GF-D8 (cell line): ENCODE measurements at places on chromosomes 7 and 10.

- no peak for DNase-seq
These were observed 20.6 kb upstream of the SDK1 start for GRCh38 chr7:3280445-3280844.

GRCh38 chr10:18505456-18506118, 145.8 kb downstream of the NSUN6 start:
- no peak for DNase-seq

DNA sequence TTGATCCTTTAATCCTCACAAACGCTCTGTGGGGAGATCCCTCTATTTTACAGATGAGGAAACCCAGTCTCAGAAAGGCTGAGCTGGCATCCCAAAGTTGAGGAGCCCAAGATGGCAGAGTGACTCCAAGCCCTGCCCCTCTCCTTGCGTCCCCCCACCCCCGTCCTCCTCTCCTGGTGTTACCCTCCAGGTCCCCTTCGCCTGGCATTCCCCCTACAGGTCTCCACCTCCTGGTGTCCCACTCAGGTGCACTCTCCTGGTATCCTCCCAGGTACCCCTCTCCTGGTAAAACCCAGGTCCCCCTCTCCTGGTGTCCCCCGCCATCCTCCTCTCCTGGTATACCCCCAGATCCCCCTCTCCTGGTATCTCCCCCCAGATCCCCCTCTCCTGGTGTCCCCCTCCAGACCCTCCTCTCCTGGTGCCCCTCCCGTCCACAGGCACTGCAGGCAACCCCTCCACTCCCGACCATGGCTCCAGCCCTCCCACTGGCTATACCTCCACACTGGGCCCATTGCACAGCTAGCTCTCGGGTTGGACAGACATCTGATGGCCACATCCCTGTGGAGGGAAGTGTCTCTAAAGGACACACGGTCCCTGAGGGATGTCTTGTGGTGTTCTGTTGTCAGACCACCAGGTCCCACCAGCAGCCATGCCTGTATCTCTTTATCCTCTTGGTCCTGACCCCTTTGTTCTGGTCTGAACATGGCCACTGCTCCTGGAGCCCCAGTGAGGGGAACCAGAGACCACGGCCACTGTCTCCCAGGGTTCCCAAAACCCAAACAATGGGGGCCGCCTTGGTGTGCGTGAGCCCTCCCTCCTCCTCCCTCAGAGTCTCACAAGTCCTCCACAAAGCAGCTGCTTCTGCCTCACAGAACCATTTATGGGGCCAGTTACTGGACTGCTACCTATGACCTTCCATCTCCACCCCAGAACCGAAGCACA, 37.2 kb downstream of the CALML3 start:
- DNase-seq: no peak

GRCh38 chr7:128164061-128164954, 76.8 kb upstream of the LEP start:
- DNase-seq: no peak

GRCh38 chr10:118968482-118968881, 61.0 kb upstream of the NANOS1 start:
- no peak for DNase-seq

- no peak for DNase-seq
These were observed 156.5 kb downstream of the PRKCQ start for GRCh38 chr10:6423413-6424170.

DNA sequence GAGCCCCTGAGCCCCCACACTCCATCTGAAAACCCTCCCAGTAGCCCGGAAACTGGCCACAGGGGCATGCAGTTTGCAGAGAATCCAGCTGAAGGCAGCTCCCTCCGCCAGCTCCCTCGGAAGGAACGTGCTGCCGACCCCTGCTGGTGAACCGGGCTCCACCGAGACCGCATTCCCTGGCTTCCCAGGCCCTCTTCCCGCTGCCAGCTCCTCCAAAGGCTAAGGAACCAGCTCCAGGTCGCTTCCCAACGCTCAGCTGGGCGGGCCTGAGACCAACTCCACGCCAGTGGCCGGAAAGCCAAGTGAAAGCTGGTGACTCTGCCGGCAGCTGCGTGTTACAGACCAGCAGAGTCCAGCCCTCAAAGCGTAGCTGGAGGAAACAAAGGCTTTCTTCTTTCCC, 35.8 kb downstream of the GPER1 start:
- no peak for DNase-seq

DNA sequence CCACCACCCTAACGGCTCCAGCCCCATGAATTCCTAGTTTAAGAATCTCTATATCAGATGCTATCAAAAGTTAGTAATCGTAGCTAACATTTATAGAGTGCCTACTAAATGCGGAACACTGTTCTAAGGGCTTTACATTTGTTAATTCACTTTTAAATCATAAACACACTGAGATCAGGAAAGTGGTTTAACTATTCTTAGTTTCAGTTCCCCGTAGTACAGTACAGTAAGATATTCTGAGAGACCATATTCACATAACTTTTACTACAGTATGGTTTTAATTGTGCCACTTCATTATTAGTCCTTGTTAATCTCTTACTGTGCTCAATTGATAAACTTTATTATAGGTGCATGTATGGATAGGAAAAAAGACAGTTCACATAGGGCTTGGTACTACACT, 22.5 kb downstream of the SYPL1 start:
- DNase-seq: no peak

DNA sequence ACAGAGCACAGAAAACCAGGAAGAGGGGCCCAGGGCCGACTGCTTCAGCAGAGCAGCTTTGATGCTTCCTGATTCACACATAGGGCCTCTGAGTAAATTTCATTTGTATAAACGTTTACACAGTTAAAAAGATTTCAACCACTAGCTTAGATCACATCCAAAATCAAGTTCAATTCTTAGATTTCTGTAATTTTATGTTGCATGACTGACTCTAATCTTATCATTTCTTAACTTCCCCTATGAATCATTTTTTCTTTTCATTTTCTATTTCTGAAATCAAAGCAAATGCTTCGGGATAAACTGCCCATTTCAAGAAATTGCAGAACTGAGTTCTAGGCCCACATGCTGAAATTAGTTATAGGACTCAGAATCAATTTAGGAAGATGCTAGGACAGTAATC, 224.7 kb downstream of the INHBA start:
- DNase-seq: no peak

GRCh38 chr7:55210716-55211115, 154.4 kb upstream of the LANCL2 start:
- no peak for DNase-seq

- DNase-seq: peak; percentile 6
These were observed 40.7 kb upstream of the GJD4 start for GRCh38 chr10:35564341-35564968.

- DNase-seq: no peak
These were observed 631 bp upstream of the PRKRIP1 start for GRCh38 chr7:102395592-102395872.
